ENCODE measurements at places on chromosomes 6 and 20. TPM values are rescaled to one million over a fixed set of nuclear protein-coding genes. Genes with fewer than 3 reads are reported as not detected.

DNA sequence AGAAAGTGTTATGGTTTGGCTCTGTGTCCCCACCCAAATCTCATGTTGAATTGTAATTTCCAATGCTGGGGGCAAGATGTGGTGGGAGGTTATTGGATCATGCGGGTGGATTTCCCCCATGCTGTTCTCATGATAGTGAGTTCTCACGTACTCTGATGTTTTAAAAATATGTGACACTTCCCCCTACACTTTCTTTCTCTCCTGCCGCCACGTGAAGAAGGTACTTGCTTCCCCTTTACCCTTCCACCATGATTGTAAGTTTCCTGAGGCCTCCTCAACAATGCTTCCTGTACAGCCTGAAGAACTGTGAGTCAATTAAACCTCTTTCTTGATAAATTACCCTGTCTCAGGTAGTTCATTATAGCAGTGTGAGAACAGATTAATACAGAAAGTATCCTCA is 150.8 kb downstream of the TMEM200A start:
- H3K36me3 ChIP-seq = peaks cover 8% of the 10 kb centered on the region
- H3K4me1 ChIP-seq = peaks cover 38% of the 10 kb centered on the region
- peak overlapping the region; percentile 96 for H3K27ac ChIP-seq
- no peak for DNase-seq
- no peak overlapping the region for H3K4me3 ChIP-seq

- peak overlapping the region; percentile 33 for H3K4me3 ChIP-seq
- no peak for DNase-seq
- H3K27ac ChIP-seq = no peak overlapping the region
- H3K4me1 ChIP-seq = peaks cover 16% of the 10 kb centered on the region
Observed at GRCh38 chr20:48338717-48339116, 489.1 kb downstream of the PREX1 start.

DNA sequence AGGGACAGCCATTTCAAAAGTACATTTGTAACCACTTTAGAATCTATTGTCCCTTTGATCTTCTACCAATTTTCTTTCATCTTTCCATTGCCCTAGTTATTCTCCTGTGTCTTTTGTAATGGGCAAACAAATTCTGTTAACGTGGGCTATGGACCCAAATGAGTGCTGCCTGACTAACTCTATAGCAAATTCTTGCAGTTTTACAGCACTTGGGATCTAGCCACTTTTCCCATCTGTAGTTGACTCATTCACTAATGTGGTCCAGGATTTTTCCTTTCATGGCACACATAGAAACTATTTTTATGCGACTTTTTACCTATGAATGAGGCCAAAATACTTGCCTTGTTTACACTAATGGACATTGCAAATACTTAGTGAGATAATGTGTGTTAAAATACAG is 52.0 kb downstream of the GRIK2 start:
- H3K27ac ChIP-seq = no peak overlapping the region
- no peak overlapping the region for H3K4me3 ChIP-seq
- no peaks in the 10 kb centered on the region for H3K4me1 ChIP-seq
- H3K36me3 ChIP-seq = no peaks in the 10 kb centered on the region

DNA sequence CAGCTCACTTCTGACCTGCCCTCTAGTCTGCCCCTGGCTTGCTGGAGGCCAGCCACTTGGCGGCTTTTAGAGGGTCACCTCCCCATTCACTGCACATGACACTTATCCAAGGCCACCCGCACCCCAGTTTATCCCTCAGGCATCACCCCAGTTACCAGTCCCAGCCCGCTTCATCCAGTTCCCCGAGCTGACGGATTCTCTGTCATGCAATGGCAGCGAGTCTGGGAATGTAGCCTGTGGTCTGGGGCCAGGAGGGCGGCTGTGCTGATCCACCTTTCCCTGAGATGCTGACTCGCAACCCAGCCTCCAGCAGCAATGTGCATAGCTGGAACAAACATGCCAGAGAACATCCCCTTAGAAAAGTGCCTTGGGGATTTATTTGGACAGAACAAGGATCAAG is 25.8 kb downstream of the SYNDIG1 start:
- H3K27ac ChIP-seq = no peak overlapping the region
- H3K4me3 ChIP-seq = no peak overlapping the region
- no peaks in the 10 kb centered on the region for H3K4me1 ChIP-seq

DEFB128 gene
- total RNA-seq = not detected

SRXN1 gene
- 17.4 TPM for total RNA-seq

DNA sequence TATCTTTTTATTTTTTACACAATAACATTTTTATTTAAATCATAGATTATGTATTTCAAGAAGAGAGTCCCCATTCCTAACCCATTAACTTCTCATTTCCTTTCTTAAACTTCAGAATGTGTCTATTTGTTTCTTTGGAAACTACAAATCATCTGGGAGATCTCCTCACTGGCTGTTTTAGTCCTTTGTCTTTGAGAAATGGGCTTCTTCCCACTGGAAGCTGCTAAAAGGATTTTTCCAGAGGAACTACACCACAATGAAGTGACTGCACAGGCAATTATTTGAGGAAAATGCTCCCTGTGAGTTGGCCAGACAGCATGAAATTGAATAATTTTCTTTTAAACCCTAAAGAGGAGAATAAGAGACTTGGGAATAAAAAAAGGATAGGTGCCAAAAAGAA is 119.1 kb downstream of the TENT5A start:
- H3K27ac ChIP-seq = no peak overlapping the region
- no peaks in the 10 kb centered on the region for H3K27me3 ChIP-seq
- H3K4me3 ChIP-seq = no peak overlapping the region
- H3K4me1 ChIP-seq = no peaks in the 10 kb centered on the region
- no peak for DNase-seq

DNA sequence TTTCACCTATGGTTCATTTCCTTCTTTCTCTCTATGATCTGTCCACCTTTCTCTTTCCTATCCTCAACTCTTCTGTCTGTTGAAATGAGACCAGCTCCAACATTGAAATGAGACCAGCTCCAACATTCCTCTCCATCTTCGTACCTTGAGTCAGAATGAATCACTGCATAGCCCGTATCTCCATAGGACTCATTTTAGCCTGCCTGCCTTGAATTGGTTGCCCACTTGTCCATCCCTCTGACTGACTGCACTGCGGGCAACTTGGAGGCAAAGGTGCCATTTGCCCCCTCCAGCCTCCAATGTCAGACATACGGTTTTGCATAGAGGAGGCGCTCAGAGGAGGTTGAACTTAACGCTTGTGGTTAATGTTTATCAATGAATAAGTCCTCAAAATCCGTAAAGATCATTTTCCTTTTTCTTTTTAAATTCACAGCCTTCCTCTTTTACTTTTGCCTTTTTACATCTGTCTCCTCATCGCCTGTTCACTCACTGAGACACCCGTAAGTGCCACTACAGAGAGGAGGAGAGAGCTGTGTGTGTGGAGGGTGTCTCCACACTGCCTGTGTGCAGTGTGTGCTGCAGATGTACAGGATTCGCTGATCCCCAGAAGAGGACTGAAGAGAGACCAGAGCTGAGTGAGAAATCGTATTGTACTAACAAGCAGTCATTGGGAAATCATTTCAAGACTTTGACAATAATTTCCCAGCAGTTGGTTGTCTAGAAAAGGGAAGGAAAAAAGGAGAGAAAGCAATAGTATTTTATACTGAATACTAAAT is 579.6 kb upstream of the MAP3K7 start:
- H3K4me3 ChIP-seq = no peak overlapping the region
- H3K36me3 ChIP-seq = no peaks in the 10 kb centered on the region
- no peaks in the 10 kb centered on the region for H3K4me1 ChIP-seq
- DNase-seq = no peak

Data from Calu3 (cell line).